Keratinocyte (primary cell): ENCODE measurements at places on chromosomes 13 and 19.

GRCh38 chr13:50714891-50715290 lies 128.6 kb downstream of the DLEU7 start:
- DNase-seq = no peak

GRCh38 chr13:34816245-34816884 lies 125.7 kb upstream of the NBEA start:
- no peak for DNase-seq

DNA sequence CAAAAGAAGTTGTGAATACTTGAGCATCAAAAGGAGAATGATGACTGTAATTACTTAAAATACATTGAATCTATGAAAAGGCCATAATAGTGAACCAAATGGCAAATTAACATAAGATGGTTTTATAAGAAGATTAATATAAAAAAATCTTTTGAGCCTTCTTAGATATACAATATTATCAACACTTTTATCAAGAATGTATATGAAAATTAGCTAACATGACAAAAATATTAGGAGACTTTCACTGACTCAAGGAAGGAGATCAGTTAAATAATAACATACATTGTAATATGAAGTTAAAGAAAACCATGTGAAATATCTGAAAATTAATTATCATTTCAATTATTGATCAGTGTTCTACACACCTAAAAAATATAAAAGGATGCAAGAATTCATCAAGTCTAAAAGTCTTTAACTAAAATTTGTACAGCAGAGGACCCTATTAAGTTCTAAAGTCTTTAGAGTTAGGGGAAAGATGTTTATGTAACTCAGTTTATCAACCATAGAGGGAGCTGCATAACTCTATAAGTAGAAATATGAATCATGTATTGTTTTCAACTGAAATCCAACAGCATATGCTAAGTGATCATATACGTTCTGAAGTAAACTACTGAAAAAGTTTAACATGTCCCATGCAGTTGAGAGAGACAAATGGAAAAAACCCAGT lies 756.1 kb upstream of the MIR17HG start:
- DNase-seq = no peak

DNA sequence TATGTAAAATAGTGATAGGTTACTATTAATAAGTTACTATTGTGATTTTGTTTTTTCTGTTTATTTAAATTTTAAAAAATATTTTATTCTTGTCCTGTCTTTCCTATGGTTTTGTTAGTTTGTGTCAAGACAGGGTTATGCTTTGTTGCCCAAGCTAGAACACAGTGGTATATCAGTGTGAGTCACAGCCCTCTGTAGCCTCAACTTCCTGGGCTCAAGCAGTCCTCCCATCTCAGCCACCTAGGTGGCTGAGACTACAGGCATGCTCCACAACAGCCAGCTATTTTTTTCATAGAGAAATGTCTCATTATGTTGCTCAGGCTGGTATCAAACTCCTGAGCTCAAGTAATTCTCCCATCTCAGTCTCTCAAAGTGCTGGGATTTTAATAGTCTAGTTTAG lies 99.5 kb downstream of the ZNF675 start:
- DNase-seq = no peak

- no peak for DNase-seq
Measured at GRCh38 chr19:28019901-28020300, 1193.0 kb downstream of the UQCRFS1 start.

GRCh38 chr19:17579661-17580244 lies 24.3 kb downstream of the COLGALT1 start:
- peak; percentile 66 for DNase-seq

- DNase-seq = no peak
Measured at GRCh38 chr13:79935121-79935520, 405.8 kb downstream of the SPRY2 start.

- no peak for DNase-seq
Measured at GRCh38 chr19:3778104-3778867, 6.3 kb upstream of the RAX2 start.

GRCh38 chr19:13315495-13315894 lies 165.3 kb downstream of the IER2 start:
- DNase-seq = no peak

GRCh38 chr19:45340232-45340898 lies at the start of gene KLC3:
Gene KLC3, plus strand, starts transcription at chr19:45340750. Its CDS starts 4,792 bp downstream, at chr19:45345542.
- DNase-seq = no peak
